ENCODE measurements at places on chromosomes 6 and 20.

DNA sequence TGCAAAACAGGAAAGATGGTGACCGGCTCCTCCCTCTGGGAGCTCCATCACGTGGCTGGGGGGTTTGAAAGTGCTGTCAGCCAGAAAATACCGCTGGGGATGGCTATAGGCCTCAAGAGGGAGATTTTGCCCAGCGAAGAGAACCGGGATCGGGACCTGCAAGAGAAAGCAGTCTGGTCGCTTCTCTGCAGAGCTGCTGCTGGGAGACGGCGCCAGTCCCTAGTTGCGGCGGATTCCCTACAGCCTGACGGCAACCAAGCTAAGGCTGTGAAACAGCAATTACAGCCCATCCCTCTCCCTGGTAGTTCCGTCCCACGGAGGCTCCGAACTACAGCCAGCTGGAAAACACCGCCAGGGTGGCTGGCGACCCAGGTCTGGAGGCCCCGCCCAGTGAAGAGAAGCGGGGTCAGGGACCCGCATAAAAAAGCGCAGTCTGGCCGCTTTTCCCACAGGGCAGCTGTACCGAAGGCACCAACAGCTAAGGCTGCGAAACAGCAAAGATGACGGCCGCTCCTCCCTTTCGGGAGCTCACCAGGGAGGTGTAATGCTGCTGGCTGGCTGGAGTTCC, 238.1 kb upstream of the IRAK1BP1 start:
- DNase-seq, result no peak

GRCh38 chr6:138944412-138944811, 43.6 kb downstream of the REPS1 start:
- no peak for DNase-seq

GRCh38 chr6:85580878-85581267, 12.8 kb downstream of the SNX14 start:
- no peak for DNase-seq

DNA sequence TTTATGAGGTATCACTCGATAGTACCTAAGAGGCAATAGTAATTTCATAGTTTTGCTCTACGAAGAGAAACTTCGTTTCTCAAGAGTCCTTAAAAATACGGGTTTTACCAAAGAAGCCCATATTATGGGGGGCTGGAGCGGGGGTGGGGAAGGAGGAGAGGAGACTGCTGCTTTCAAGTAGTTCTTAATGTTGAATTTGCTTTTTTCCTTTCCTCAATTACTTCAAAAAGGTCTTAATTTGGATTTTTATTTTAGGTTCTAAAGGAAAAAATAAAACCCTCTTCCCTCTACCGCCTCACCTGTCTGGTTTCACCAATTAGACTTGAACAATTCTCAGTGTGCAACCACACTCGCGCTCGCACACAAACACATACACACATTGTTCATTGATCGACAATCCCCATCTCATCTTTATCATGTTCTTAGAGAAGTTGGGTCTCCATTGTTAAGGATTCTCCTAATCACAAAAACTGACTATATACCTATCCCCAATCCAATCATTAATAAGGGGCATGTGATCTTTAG, 97.2 kb downstream of the HFE start:
- no peak for DNase-seq

DNA sequence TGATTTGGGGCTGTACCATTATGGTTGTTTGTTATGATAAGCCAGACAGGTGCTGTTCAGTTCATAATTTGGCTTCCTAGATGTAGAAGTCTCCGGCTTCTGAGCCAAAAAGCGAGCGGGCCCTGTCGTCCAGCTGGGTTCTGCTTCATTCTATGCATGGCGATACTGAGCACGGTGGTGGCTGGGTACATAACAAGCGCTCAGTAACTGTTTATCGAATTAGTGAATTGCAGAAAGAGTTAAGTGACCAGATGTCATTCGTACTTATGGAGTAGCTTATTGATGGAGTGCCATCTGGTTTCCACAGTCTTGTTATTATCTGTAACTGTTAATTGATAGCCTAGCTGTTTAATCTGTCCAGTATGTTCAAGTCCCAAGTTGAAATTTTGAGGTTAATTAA, 85.0 kb downstream of the DTD1 start:
- DNase-seq, result no peak

DNA sequence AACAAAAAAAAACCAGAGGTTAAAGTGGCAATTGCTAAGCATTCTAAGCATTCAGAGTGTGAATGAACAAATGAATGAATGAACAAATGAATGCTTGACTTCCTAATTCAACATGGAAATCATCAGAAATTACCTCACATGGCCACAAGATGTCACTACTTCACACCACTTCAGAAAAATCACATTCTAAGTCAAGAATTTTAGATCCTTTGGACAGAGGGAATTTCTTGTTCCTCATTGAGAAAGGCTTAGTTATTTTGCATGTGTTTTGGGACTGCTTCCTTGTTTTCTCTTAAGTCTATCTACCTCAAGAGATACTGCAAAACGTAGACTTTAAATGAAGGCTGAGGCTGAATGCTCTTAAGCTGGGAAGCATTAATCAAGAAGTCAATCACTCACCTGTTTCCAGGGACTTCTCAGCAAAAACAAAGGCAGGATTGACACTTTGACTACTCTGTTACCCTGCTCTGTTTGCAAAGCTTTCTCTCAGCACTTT, 120.2 kb downstream of the MBOAT1 start:
- no peak for DNase-seq

DNA sequence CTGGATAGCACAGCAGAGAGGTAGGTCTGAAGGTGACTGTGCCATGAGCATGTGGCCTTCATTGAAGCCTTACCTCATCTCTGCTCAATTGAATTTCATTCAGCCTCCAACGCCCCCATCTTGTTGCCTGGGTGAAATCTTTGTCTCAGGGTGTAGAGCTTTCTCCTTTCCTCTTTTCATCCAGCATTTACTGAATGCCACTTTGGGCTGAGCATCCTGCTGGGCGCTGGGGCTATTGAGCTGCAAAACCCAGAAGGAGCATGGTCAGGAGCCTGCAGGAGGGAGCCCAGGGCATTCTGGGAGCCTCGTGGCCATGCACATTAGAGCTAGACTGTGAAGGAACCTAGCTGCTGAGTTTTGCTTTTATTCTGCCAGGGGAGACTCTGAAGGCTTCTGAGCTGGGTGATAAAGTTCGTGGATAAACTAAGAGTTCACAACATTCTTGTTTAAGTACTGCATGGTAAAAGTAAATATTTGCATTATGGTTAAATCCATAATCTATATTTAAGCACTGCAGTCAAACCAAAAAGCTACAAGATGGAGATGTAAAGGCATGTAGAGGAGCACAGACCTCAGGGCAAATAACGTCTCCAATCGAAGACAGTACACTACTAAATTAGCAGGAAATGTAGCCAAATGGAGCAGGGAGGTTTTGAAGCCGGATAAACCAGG, 13.2 kb upstream of the ASXL1 start:
- DNase-seq, result no peak

DNA sequence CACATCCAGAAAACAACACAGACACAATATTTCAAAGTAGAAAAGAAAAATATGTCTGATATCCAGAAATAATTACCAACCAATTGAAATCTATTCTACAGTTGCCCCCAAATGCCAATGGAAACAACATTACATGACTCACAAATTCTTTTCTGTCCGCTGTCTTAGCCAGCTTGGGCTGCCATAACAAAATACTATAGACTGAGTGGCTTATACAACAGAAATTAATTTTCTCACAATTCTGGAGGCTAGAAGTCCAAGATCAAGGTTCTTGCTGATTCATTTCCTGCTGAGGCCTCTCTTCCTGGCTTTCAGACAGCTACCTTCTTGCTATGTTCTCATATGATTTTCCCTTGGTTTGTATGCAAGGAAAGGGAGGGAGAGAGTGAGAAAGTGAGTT, 698.1 kb downstream of the DHX35 start:
- DNase-seq, result no peak

DNA sequence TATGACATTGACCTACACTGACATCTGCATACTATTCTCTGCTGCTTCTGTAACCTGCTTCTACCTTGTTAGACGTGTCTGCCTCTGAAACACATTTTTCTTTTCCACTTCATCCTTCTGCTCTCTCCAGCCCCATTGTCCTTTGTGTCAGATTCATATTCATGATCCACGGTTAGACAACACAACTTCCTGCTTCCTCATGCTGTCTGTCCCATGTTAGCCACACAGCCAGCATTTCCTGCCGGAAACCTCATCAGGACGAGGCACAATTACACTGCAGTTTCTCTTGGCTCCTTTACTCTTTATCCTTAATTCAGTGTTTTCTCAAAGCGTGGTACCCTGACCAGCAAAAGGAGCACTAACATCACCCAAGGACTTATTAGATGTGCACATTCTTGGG, 150.2 kb downstream of the TBC1D7 start:
- DNase-seq, result no peak
